ENCODE measurements at places on chromosomes 7 and 10. TPM values are rescaled to one million over a fixed set of nuclear protein-coding genes. Genes with fewer than 3 reads are reported as not detected.

DNA sequence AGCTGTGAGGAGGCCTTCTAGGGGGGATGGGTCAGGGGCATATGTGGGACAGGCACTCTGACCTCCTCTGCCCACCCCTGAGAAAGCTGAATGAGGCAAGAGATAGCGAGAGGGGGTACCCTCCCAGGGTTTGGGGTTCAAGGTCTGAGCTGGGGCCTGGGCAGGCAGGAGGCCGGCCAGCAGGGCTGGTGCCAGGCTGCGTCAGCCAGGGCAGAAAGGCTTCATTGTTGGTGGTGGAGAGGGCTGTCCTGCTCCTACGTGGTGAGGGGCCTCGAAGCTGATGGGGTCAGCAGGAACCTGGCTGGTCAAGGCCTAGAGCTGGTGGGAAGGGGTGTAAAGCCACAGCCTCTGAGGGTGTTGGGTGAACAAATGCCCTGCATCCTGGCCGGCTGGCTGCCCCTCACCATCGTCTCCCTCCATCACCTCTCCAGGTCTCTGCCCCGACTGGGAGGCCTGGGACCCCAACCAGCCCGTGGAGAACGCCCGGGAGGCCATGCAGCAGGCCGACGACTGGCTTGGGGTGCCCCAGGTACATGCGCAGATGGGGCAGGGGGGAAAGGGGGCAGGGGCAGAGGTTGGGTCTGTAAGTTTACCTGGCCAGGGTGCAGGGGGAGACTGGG is 6.6 kb downstream of the FLNC start:
- no peak for DNase-seq

Gene FXYD4
- not detected for total RNA-seq

Gene ZNF804B
- total RNA-seq: not detected

Gene HTR5A
- not detected for total RNA-seq

DNA sequence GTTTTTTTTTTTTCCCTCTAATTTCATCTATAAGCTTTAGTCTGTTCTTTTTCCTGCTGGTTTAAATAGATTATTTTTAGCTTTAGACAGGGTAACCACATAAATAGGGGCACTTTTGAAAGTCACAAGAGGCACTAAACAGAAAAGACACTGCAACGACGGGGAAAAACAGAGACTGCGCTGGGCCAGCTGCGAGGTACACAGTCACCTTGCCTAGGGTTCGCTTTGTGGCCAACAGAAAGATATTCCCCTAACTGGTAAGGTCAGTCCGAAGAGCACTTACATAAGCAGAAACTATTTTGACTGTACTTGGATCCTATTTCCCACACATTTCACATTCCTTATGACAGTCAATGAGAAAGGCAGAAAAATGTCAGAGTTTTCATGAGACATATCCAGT is 175.6 kb upstream of the PHF14 start:
- no peak for DNase-seq

GRCh38 chr7:107838816-107839565 is 36.0 kb upstream of the SLC26A3 start:
- DNase-seq: no peak

Gene FFAR4
- not detected for total RNA-seq

DNA sequence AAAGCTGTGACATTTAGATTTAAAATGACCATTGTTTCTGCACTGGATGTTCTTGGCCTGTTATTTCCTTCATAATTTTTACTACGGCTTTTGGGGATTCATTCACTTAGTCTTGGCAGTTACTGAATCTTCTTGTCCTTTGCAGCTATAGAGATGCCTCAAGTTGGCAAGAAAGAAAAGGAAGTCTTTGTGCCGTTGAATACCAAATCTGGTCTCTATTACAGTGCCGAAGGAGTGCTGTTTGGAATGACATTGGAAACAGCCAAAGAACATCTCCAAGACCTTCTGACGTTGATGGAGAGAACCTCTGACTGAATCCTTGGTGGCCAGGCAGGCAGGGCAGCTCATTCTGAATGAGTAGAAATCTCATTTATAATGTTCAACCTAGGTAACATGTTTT is 54.3 kb upstream of the NRP1 start:
- DNase-seq: no peak

Gene KAZALD1
- total RNA-seq: 5.7 TPM

DNA sequence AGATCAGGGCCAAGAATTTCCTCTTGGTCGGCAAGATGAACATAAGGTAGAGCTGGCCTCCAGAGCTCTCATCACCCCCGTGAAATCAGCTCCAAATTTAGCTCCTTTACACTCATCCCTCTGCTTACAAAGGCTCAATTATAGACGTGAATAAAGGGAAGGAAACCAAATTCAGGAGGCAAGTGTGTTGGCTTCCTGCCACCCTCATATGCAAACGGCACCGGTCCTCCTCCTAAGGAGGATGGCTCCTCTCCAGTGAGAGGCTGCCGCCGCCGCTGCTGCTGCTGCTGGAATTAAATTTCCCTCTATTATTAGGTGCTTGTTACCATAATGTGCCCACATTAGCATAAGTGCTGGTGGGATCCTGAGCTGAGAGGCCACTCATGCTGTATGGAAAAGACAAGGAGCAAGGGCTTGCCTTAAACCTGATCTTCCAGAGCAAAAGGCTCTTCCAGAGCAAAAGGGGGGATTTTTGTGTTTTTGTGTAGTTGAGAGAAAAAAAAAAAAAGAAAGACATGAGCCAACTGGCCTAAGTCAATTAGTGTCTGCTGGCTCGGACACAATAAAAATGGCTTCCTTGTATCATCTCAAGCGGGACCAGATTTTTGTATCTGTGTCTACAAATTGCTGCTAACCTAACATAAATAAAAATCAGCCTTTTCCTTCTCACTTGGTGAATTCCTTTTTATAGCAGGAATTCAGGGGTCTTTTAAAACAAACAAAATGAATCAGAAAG is 68.4 kb downstream of the CDHR3 start:
- no peak for DNase-seq

DNA sequence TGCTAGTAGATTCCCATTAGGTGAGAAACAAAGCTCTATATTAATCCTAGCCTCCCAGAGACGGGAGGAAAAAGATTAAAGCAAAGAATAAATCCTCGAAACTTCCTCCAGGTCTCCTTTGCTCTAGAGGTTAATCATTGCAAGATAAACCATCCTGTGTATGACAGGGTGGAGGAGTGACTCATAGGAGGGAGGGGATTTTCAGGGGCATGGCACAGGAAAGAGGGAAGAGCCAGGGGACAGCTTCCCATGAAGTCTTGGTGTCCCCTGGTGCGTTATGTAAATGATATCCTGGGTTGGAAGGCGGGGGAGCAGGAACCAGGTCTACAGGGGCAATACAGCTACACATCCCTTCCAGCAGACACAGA is 780 bp downstream of the CYP3A5 start:
- no peak for DNase-seq

Gene WEE2
- not detected for total RNA-seq

DNA sequence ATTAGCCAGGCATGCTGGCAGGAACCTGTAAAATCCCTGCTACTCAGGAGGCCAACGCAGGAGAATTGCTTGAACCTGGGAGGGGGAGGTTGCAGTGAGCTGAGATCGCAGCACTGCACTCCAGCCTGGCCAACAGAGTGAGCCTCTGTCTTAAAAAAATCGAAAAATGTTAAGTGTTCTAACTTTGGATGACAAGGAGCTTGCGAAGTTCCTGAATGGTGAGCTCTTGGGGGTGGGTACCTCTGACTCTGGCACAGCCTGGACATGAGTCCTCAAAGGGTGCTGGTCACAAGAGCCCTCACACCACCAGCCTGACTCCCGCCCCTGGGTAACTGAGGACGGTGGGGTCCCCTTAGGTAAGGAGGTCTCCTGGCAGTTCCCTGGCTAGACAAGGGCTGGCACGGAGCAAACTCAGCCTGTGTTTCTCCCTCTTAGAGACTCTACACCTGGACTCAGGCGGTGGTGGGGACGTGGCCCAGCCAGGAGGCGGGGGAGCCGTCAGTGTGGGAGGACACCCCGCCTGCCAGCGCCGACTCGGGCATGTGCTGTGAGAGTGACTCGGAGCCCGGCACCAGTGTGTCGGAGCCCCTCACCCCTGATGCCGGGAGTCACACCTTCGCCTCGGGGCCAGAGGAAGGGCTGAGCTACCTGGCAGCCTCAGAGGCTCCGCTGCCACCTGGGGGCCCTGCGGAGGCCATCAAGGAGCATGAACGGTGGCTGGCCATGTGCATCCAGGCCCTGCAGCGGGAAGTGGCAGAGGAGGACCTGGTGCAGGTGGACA is 24.1 kb downstream of the AMZ1 start:
- DNase-seq: no peak

- DNase-seq: no peak
Measured at GRCh38 chr7:137753067-137753466, 93.7 kb downstream of the DGKI start.

- no peak for DNase-seq
Measured at GRCh38 chr7:88686468-88687229, 72.9 kb upstream of the ZNF804B start.

GRCh38 chr10:34520084-34520483 is 295.0 kb downstream of the PARD3 start:
- no peak for DNase-seq

Gene OR2A7
- total RNA-seq: 4.9 TPM

- DNase-seq: no peak
Measured at GRCh38 chr7:73503229-73503628, 18.9 kb downstream of the BAZ1B start.

- DNase-seq: peak; percentile 82
Measured at GRCh38 chr10:89516149-89516832, 19.1 kb downstream of the SLC16A12 start.
